Kasumi-1 (cell line): ENCODE measurements at places on chromosomes 3 and 15.

DNA sequence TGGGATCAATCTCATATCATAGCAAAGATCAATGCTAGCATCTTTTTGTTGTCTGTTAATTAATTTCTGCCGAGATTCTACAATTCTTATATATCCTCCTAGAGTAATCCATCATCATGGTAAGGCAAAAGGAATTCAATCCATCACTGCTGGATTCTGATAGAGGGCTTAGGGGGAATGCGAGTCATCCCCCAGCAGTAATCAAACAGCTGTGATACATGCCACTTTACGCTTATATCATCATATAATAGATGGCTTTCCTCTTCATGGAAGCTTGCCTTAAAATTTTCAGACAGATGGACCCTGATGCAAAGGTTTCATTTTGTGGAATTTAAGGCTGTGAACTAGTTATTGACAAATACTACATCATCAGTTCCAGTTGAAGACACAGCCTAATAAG, 645.9 kb downstream of the CADM2 start:
- DNase-seq, result no peak

DNA sequence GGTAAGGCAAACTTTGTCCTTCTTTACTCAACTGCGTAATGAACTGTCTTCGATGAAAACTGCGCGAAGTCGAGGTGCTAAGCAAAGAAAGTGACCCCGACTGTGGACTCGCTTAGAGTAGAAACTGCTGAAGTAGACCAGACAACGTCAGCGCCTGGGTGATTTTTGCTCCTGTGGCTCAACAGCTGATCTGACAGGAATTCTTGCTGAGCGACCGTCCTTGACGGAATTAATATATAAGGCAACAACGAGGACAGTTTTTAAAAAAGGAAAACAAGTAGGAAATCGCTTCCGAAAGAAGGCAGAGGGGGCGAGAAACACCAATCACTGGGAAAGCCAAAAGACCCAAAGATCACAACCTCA, 541 bp downstream of the RPS27L start:
- DNase-seq, result peak; percentile 35

- no peak for DNase-seq
These were observed 39.9 kb downstream of the AMOTL2 start for GRCh38 chr3:134334231-134334900.

- no peak for DNase-seq
These were observed 11.6 kb downstream of the UPK1B start for GRCh38 chr3:119184796-119185570.

DNA sequence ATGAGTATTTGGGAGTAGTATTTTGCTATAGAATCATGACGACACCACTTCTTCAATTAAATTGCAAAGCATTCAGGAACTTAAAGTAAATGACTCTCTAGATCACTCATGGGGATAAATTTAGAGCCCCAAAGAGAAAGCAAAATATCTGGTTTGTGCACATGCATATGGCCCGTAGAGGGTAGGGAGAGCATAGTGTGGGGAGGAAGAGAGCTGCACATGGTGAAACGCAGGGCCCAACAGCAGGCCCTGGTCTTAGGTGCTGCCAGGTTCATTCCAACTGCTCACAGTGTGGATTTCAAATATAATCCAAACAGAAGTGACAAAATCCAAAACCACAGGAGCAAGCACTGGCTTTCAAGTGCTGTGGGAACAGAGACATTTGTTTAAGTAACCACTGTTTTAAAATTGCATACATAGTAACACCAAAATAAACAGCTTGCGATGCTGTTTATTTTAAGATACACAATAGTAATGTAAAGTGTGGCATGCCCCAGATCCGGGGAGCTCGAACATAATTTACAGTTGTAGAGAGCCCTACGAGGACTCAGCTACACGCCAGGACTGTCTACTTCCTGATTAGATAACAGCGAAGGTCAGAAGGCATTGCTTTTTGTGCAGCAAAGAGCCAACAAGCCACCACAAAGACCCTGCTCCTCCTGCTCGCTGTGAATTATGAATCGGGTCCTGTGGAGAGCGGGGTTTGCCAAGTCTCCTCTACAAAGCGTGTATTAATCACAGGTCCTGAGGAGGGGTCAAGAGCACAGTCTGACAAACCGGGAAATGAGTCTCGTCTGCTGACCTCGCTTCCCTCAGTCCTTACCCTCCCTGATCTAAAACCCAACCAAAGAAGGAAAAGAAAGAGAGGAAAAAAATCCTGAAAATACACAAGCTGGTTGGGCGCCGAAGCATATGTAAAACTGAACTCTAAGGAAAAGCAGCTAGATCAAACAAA, 80.6 kb downstream of the MEIS2 start:
- DNase-seq, result no peak

DNA sequence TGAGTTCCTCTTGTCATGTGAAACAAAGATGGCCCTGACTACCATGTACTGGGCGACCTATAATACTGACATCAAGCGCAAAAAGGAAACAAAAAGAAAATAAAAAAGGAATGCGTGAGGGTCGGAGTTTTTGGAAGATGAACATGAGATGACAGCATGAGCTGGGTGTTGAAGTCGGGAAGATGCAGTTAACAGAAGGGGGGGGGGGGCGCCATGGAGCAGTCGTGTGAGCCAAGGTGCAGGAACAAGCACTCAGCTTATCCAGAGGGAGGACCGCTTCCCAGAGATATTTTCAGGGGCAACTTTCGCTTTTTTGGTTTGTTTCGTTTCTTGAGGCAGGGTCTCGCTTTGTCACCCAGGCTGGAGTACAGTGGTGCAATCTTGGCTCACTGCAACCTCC, 110.2 kb downstream of the RORA start:
- DNase-seq, result no peak

GRCh38 chr15:74133694-74134386, 3.5 kb downstream of the ISLR2 start:
- no peak for DNase-seq

DNA sequence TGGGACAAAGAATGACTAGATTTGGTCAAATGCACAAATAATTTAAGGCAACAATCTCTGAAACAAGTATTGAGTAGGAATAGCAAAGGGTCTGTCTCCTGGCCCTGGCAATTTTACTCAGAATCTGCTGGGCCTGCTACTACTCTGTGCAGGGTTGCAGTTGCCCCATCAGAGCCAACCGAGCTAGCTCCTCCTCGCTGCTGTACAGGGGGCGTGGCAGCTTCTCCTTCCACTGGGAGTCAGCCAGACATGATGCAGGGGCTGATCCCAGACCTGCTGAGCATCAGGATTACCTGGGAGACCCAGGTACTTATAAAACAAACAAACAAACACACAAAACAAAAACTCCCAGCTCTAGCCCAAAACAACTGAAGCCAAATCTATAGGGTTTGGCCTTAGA, 30.5 kb upstream of the PXYLP1 start:
- no peak for DNase-seq

- DNase-seq, result peak; percentile 10
These were observed 42.2 kb downstream of the SLC9A9 start for GRCh38 chr3:143806038-143806437.

DNA sequence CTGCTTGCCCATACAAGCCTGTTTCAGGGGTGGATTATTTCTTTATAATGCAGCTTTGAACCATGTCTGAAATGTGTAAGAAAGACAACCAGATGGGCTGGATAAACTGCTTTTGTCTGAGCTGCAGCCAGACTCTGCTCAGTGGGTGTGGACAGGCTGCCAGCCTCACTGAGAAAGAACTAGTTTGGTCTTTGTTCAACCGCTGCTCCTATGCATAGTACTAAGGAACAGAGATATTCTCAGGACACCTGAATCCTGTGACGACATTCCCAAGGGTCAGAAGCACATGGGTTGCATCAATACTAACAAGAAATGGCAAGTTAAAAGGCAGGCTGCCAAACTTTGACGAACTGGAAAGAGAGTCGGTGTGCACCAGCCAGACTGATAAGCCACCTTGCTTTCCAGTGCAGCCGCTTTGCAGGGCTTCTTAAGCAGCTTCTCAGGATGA, 57.2 kb downstream of the PLD1 start:
- DNase-seq, result no peak

- DNase-seq, result no peak
These were observed 1.4 kb upstream of the LRRC3B start for GRCh38 chr3:26621176-26621575.

DNA sequence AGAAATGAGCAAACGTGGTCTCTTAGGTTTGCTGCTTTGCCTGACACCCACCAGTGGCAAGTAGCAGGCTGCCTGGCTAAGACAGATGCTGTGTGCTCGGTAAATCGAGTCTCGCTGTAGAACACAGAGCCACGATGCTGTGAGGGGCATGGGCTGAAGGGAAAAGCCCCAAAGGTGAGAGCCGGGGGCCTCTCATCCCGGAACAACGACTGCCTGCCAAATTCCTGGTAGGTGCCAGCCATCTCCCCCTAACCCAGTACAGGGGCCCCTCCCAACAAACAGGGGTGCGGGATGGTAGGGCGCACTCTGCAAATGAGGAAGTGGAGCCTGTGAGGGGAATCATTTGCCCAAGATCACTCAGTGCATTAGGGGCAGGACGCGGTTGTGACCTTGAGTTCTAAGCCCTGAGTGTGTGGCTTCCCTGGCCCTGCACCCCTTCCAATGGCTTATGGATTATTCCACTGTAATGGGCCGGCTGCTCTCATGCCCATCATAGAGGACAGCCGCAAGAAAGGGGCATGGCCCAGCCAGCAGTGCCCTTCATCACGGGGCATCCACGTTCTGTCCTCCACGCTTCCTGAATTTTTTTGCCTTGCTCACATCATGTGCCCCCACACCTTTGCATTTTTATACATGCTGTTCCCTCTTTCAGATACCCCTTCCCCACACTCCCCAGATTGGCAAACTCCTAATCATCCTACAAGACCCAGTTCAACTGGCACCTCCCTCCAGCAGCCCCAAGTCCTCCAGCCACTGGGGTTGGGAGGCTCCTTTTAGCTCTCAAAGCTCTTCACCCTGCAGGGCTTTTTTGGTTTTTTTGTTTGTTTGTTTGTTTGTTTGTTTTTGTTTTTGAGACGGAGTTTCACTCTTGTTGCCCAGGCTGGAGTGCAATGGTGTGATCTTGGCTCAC, 125.4 kb downstream of the NUP210 start:
- DNase-seq, result peak; percentile 50

DNA sequence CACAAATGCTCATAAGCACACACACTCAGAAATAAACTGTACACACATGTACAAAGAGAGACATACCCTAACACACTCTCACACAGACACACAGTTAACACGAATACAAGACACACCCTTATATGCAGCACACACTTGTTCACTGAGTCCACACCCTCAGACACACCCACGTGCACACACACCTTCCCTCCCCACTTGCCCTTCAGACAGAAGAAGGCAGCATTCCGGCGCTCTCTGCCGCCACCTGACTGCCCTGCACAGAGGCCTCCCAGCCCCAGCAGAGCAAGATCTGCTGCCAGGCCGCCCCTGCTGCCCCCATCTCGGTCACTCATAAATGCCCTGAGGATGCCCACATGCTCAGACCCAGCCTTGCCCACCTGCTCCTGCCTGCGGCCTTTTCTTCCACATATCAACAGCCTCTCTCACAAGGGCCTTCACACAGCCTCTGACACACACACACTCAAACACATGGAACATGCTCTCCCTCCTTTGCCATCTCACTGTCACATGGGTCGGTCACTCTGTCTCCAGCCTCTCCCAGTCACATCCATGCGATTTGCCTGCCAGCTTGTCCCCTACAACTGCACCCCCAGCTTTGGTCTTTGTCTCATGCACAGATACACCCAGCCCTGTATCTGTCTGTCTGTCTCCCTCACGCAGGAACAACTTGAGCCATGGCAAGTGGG, 71.1 kb downstream of the EPHB3 start:
- no peak for DNase-seq

DNA sequence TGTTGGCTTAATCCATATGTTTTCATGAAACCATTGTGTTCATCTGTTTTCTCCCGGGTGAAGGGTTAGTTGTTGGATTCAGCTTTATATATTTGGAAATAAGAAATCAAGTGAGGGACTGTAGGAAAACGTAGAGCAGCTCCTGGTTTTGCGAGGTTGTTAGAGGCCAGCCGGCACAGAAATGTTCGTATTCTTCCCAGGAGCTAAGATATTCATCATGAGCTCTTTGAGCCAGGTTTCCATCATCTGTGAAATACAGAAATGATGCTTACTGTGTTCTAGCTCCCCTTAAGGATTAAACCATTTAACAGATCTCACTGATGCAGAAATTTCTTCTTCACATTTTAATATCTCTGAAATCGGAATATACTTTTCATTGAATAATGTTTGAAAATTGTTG, 235.5 kb downstream of the PTPRG start:
- DNase-seq, result no peak

DNA sequence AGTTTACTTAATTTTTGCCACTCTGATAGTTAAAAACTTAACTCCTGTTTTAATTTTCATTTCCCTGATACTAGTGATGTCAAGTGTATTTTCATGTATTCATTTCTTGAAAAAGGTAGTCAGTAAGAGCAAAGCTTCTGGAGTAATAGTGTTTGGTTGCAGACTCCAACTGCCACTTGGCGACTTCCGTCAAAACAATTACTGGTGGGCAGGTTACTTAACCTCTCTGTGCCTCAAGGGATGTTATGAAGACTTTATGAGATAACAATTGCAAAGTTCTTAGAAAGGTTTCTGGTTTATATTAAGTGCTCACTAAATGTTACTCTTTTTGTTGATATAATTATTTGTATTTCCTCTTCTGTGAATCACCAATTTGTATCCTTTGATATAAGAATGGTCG, 129.7 kb downstream of the NFKBIZ start:
- DNase-seq, result no peak

DNA sequence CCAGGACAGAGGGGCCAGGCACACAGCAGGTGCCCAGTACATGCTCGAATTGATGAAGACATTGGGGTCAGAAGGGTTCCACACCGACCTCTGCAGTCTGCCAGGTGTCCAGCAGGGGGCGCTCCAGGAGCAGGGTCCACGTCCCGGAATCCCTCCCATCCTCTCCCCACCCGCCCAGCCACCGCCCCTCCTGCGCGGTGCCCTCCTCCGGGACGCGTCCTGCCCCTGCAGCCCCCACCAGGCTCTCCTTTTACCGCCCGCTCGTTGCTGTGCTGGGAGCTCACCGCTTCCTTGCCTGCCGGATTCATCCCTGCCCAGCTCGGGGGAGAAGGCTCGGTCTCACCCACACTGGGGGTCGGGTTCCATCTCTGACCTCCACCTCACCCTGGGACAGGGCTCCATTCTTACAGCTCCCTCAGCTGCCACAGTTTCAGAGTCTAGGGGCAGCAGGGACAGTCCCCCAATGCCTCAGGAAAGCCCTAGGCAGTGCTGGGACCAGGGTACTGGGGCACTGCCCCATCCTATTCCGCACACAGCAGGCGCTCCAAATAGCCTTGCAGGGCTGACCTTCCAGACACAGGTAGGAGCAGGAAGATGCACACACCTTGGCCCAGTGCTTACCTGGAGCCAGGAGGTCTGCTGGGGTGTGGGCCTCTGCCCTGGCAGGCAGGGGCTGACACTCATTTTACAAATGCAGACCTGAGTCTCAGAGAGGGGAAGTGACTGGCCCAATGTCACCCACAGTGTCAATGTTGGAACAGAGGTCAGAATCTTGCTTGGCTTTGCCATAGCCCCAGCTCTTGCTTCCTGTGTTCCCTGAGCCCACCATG, 31.0 kb downstream of the GRIP2 start:
- DNase-seq, result peak; percentile 33

DNA sequence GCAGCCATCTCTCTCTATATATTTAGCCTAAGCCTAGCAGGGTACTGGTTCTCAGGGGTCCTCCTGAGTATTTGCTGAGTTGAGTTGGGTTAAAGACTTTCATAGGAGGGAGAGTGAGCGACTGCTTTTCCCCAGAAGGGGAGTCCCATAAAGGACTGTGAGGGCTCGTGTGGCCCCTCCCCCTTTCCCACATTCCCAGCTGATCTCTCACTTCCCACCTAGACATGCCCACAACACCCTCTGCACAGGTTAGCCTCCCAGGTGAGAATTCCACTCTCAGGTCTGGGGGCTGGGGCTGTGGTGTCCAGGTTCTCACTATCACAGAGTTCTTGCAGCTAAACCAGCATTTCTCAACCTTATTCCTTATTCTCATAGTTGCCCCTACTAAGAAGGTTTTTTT, 15.8 kb downstream of the EPHB1 start:
- DNase-seq, result no peak
